ENCODE measurements at places on chromosomes 7 and 10.

DNA sequence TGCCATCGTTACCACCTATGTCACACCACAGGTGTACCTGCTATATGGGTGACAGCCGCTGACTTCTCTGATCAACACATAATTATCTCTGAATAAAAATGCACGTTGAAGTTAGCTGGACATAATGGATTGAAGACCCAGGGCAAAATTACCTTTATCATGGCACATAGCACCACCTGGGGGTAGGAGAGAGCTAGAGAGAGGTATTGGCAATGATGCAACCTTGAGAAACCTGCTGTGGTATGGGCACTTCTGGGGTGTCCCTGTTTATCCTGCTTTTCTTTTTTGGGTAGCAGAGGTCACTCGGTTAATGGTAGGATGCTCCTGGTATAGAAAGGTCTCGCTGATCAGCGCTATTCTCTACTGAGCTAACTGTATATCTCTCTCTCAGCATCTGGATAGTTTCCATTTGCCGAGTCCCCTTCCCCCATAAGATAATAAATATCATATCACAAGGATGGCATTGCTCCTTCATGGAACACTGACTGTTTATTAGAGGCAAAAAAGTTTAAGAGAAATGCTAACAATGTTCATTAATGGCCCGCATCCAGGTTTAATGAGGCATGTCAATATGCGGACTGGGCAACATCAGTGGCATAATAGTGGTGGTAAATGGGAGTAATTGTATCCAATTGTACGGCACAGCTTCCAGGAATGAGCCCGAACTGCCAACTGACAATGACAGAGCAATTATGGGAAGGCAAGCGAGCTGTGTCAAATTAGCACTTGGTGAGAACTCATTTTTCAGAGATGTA is 323.1 kb downstream of the TFEC start:
- peak; percentile 9 for DNase-seq

GRCh38 chr7:118372530-118372929 is 148.0 kb downstream of the ANKRD7 start:
- DNase-seq, result peak; percentile 86

DNA sequence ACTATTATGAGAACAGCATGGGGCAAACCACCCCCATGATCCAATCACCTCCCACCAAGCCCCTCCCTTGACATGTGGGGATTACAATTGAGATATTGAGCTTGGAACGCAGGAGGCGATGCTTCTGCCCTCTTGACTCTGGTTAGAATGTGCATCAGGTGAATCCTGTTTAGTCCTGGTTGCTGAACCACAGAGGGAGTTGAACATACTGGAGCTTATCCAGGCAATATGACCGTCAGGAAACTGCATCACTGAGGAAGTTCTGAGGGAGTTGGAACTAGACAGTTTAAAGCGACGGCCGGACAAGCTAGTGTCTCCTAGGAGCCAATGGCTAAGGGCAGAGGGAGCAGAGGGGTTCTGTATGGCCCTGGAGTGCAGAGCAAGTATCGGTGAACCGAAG is 31.8 kb upstream of the GARS1 start:
- no peak for DNase-seq

- DNase-seq, result peak; percentile 89
These were observed 655 bp downstream of the KLHL7 start for GRCh38 chr7:23106057-23106822.

GRCh38 chr7:128812514-128813168 is 17.6 kb upstream of the FLNC start:
- DNase-seq, result peak; percentile 96

GRCh38 chr7:137413901-137414300 is 70.4 kb upstream of the PTN start:
- DNase-seq, result no peak

DNA sequence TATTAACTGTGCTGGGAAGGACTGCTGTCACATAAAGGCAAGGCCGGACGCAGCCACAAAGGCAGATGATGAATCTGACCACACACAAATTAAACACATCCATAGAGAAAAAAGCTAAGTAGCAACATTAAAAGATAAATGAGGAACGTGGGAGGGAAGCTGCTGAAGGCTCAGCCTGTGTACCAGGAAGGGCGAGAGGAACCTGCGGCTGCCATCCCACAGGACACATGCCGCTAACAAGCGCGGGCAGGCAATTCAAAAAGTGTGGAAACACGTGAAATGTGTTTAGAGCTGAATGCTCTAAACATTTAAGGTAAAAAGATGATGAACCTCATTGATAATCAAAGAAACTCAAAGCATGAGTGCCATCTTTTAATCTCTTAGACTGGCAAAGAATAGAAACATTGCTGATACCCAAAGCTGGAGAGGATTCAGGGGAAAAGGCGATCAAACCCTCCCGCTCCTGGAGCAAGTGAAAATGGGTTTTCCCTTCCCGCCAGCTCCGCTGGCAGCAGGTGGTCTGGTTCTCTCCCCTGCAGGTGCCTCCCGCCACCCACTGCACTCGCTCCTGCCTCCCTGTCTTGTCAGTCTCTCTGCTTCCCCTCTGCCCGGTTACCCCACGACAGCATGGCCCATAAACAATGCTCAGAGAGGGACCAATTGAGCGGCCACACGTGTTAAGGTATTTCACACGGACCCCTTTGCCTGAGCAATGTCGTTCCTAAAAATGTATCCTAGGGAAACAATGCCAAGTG is 4.2 kb downstream of the STK32C start:
- DNase-seq, result no peak

DNA sequence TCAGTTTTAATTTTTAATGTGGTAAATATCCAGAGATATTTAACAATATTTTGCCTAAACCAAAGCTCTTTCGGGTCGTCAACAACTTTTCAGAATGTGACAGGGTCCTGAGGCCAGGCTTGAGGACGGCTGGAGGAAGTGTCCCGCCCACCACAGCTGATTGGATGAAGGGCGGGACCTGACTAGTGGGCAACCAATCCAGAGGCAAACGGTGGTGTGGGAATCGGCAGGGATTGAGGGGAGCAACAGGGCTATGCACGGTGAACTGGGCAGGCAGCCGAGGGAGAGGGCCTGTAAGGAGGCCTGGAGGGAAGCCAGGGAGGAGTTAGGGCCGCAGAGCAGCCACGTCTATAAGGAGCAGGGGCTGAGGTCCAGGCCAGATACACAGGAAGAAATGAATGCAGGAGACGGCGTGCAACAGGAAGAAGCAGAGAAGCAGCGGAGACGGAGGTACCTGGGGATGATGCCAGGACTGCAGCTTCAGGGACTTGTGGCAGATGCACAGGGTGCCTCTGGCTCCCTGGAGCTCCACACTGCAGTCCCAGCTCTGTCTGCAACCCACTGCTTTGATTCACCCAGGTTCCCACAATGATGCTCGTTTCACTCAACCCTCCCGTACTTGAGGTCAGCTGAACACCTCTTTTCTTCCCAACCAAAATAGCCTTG is 46.1 kb upstream of the ZMIZ1 start:
- DNase-seq, result peak; percentile 58

- no peak for DNase-seq
These were observed 36.0 kb upstream of the FRMD4A start for GRCh38 chr10:14366760-14367159.

DNA sequence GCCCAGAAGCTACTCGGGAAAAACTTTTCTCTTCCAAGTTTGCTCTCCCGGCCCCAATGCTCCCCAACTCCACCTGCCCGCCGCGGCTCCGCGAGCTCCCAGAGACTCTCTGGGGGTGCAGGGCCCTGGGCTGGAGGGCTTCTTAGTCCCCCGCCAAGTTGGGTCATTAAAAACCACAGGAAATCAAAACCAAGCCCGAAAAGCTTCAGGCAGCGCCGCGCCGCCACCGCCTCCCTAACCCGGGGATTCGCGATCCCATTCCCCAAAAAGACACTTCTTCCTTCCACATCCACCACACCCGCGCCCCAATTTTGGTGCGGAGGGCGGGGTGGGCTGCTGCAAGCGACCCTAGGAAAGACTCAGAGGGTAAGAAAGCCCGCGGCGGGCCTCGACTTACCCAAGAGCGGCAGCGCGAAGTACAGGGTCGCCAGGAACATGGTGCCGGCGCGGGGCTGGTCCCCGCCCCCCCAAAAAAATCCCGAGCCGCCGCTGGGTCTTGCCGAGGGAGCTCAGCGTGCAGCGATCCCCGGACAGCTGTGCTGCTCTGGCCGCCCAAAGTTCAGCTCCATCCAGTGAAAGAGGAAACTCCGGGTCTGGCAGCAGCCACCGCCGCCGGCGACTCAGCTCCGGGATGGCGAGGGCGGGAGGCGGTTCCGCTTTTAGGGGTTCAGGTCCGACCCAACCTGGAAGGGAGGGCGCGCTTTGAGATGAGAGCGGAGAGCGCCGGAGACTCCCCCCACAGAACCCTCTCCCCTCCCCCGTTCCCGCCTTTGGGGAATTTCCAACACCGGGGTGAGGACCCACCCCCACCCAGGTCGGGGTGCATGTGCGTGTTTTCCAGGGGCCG is 1.2 kb downstream of the GFRA1 start:
- DNase-seq, result no peak

DNA sequence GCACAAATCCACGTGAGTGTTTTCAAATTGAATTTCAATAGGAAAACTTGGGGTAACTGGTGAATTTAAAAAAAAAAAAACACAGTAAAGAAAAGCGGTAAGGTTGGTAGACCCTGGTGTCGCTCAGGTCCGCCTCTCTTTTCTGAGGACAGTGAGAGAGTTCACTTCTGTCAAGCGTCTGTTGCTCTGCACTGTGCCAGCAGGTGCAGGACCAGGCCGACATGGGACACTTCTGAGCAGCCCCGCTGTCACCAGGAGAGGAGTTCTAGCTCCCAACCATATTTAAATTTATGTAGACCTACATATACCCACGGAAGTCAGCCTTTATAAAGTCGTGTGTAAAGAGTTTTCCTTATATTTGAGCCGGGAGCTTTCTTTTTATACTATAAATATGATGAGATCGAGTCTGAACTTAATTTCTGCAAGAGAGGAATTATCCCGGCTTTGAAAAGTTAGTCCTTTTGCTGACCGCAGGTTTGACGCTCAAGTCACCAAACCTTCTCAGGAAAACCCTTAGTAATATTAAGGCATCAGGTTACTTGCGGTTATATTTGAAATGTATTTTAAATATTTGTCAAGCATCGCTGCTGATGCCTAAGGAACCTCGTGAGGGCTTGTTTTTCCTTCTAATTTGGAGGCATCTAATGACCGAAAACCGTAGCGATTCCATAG is 531 bp downstream of the IKZF1 start:
- DNase-seq, result peak; percentile 84

DNA sequence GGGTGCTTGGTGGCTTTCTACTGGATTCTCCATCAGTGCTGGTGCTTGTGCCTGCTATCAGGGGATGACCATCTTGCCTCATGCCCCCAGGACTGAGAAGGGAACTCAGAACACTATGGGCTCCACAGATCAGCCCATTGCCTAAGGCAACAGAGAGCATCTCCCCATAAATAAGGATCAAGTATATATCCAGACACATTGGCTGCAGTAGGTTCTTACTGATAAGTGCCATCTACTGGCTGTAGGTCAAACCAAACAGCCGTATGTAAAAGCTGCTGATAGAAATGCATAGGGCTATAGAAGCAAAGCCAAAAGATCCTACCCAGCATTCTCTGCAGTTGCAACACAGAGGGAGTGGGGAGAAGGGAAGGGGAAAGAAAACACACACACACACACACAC is 153.7 kb downstream of the CDK14 start:
- DNase-seq, result peak; percentile 56

- no peak for DNase-seq
These were observed 30.9 kb upstream of the LMTK2 start for GRCh38 chr7:98075801-98076200.

DNA sequence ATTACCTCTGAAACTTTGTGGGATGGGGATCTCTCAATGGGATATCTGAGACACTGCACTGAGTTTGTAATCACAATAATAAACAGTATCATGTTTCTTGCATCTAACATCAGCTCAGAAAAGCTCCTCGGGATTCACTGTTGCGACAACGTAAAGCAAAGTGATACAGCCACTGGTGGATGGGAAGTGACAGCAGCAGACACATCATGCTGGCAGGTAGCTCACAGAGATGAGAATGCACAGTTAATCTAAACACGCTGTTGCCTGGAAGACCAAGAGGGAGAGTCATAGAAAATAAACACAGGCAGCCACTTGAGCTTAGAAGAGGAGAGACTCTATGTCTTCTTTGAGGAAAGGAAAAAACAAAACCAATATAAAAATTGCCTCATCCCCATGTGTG is 513.8 kb downstream of the MAGI2 start:
- no peak for DNase-seq

DNA sequence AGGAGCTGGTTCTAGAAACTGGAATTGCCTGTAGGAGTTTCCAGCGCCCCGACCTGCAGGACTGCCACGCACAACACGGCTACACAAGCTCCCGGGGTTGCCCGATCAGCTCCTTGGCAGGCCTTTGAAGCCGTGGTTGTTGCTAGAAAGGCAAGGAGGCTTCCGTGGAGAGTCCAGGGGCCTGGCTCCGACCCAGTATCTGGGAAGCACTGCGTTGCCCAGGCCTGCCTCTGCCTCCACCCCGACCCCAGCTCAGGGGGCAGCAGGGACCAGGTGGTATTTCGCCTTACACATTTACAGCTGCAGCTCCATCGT is 54.4 kb downstream of the PROSER2 start:
- DNase-seq, result no peak

DNA sequence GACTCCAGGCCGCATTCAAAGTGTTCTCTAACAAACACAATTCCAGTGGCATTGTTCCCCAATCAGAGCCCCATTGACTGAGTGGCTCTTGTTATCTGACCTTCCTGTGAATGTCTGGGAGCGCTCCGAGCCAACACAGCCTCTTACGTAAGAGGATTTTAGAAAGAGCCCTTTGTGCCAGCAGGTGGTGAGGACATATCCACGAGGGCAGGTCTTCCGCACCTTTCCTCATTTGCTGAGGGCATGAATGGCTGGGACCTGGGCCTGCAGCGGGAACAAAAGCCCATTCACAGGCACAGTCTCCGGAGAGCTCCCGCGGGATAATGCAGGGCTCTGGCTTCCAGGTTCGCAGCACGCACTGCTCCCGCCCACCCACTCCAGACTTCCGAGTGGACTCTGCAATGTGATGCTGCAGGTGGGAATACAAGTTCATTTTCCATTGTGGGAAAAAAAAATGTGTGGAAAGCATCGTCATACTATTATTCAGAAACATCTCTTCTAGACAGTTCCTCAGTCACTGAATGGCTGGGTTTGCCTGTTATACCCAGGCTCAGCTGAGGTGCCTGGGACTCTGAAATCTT is 295.0 kb upstream of the IGFBP3 start:
- no peak for DNase-seq

- DNase-seq, result no peak
These were observed 95.6 kb downstream of the ST7 start for GRCh38 chr7:117048882-117049281.

- no peak for DNase-seq
These were observed 2.7 kb downstream of the RHBDD2 start for GRCh38 chr7:75881436-75882095.

GRCh38 chr7:8783229-8783628 is 349.8 kb downstream of the NXPH1 start:
- DNase-seq, result no peak

DNA sequence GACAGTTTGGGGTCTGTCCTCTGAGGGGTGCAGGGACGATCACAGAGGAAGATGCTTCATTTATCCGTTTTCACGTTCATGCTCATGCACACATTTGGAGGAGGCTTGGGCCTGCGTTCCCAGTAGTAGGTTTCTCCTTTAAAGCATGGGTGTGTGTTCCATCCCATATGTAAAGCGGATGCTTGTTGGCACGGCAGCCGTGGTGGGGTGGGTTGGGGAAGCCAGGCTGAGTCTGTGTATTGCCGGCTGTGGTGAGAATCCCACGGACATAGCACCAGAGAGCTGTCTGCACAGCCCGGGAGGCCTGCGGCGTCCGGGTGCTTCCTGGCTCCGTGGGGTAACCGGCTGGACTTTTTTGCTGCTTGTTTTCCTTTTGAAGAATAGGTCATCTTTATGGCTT is 440 bp downstream of the JAKMIP3 start:
- no peak for DNase-seq
